ENCODE measurements at places on chromosomes 11 and 22.

- no peak for DNase-seq
Observed at GRCh38 chr11:11035331-11035730, 177.5 kb upstream of the ZBED5 start.

- no peak for DNase-seq
Observed at GRCh38 chr22:17963015-17963414, 61.3 kb downstream of the MICAL3 start.

DNA sequence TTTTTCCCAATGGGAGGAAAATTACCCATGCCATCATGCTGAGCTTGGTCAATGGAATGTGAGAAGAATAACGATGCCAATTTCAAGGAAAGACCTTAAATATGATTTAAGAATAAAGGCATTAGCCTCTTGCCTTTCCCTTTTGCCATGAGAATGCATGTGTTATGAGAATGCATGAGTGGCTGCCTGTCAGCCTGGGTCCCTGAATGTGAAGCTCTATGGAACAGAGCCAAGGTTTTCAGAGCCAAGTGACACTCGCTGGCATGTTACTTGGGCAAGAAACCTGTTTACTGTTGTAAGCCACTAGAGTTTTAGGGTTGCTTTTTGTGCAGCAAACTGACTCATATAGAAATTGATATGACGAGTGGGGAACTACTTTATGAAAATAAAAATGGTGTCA is 75.7 kb downstream of the JRKL start:
- DNase-seq, result no peak

DNA sequence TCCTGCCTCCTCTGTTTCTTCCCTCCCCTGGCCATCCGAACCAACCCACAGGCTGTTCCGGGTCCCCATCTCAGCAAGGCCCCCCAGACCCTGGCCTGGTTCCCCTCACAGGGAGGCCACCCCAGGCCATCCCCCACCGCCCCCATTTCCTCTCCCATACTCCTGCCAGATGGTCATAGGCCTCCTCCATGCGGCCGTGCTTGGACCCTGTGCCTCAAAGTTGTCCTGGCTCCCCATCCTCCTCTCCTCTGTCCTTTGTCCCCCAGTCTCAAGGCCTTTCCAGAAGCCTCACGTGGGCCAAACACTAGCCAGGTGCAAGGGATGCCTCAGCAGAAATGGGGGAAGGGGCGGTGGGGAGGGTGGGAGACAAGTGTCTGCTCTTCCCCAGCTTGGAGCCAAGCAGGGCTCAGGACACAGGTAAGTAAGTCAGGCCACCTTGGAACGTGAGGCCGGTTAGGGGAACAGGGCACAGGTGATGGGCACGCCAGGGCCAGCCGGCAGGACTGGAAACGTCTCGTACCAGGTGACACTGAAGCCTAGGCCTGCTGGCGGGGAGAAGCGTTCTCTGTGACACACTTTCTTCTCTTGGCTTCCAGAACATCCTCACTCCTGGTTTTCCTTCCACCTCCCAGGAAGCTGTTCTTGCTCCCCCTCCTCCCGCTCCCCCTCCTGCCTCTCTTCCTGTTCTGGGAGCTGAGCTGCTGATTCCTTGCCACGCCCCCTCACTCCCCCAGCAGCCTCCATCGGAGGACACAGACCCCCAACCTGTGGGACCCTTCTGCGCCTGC is 31.5 kb upstream of the SLC22A12 start:
- no peak for DNase-seq

GRCh38 chr22:38433871-38434270 is 21.1 kb downstream of the KCNJ4 start:
- DNase-seq, result no peak

- DNase-seq, result no peak
Observed at GRCh38 chr11:86204356-86204755, 40.2 kb upstream of the EED start.

DNA sequence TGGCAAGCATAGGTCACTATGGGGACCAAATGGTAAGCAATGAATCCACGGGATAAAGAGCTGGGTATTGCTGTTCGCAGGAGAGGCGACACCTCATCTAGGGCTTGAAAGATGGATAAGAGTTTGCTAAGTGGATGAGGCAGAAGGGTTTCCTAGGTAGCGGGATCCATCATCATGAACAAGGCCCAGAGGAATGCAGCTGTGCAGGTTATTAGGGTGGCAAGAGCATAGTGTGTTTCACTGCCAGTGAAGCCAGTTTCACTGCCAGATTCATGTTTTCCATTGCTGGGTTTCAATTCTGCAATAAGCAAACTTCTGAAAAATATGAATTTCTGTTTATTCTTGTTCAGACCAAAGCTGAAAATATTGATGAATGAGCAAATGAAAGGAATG is 27.2 kb downstream of the WEE1 start:
- no peak for DNase-seq

DNA sequence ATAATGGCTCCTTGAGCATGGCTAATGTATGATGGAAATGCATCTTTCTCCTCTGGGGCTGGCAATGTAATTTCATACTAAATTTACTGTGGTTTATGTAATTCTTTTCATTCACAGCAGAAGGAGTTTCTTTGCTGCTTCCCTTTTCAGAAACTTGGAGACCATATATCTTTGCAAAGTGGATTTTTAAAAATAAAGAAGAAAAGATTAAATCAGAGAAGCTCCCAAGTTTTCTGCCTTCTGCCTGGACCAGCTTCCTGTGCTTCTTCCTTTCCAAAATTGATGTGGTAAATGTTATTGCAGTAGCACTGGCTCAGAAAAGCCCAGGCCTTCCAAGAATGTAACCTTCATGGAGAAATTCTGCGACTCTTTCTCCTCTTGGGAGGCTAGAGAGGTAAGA is 300.1 kb upstream of the NCAM1 start:
- no peak for DNase-seq

DNA sequence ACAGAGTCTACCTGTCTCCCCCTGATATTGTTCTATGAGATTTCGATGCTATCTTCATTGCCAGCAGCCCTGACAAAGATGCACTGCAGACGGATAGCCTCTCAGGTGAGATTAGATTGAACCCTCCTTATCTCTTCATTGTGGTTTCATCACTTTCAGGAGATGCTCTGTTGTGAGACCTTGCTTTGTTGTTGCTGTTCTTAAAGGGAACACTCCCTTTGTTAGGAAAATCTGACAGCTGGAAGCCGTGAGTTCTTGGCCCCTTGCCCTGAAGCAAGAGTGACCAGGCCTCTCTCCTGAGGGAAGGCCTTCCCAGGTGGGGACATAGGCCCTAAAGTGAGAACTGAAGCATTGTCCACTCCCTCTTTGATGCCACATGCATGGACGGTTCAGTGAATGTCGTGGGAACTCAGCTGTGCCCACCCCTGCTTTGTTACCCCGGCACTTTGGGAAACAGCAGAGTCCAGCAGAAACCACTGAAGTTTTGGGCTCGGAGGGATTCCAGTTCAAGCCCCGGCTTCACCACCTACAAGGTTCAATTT is 976.1 kb downstream of the TBC1D22A start:
- DNase-seq, result no peak

GRCh38 chr11:58941838-58942237 is 2.5 kb downstream of the GLYATL1 start:
- no peak for DNase-seq

DNA sequence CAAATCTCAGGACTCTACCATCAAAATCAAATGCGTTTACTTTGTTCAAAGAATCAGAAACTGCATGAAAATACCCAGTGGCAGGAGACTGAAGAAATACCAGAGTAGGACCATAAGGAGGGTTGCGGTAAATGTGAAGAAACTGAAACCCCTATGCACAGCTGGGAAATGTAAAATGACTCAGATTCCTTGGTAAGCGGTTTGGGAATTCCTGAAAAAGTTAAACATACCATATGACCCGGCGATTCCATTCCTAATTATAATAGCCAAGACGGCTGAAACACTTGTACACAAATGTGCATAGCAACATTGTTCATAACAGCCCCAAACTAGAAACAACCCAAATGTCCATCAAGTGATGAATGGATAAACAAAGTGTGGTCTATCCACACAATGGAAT is 114.1 kb upstream of the GRAMD1B start:
- DNase-seq, result no peak

GRCh38 chr11:72040491-72041363 is 39.6 kb downstream of the NUMA1 start:
- DNase-seq, result peak; percentile 49

DNA sequence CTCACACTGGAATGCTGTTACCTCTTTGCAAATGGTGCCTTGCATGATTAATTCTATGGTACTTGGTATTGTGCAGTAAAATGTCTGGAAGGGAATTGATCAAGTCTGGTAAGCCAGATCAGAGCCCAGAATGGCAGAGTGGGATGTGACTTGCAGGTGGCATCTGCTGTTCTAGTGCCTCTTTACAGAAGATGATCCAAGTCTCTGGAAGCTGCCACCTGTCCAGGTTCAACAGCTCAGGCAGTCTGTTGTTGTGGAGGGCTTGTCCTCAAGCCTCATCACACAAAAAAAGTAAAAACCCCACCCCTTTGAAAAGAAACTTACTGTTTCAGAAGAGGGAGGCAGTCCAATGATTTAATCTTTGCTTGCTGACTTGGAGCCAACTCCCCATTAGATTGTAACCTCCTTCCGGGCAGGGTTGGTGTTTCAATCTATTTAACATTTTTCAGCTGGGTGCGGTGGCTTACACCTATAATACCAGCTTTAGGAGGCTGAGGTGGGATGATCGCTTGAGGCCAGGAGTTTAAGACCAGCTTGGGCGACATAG is 17.1 kb downstream of the ZNRF3 start:
- no peak for DNase-seq

GRCh38 chr11:8016440-8016839 is 29.3 kb downstream of the EIF3F start:
- DNase-seq, result no peak

DNA sequence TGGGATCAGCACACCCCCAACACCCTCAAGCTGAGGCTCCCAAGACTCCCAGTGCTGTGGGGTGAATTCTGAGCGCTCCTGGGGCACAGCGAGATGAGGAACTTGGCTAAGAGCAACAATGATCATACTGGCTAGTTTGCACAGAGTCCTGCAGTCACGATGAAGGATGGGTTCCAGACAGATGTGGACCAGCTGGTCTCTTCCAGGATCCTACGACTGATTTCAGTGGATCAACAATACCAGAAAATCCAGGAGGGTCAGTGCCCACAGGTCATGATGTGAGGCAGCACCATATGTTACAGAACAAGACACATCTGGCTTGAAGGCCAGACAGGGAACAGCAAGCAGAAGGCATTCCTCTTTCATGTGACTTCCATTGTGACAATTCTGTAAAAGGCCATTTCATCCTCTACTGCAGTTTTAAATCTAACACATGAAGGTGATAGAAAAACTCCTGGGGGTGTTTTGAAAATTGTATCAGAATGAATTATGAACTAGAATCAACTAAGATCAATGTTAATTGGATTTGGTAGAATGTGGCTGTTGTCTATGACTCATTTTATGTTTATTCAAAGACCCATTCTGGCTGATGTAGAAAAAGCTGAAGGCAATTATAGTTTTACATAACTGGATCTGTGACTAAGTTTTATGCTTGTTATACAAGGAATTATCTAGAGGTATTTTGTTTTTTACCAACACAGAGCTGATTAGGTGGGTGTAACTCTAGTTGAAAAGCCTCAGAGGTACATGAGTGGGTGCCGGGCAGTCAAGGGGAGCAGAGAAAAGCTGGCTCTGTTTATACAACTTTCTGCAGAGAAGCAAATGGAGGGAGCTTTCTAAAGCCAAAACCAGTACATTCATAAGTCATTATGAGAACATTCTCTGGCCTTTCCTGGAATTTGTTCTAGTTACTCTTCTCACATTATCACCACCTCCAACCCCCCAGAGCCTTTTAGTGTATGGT is 29.1 kb downstream of the OR52K1 start:
- DNase-seq, result no peak

- DNase-seq, result no peak
Observed at GRCh38 chr22:38014083-38014482, 29.7 kb upstream of the SOX10 start.

GRCh38 chr11:83895516-83895915 is 609.3 kb upstream of the CCDC90B start:
- DNase-seq, result no peak

DNA sequence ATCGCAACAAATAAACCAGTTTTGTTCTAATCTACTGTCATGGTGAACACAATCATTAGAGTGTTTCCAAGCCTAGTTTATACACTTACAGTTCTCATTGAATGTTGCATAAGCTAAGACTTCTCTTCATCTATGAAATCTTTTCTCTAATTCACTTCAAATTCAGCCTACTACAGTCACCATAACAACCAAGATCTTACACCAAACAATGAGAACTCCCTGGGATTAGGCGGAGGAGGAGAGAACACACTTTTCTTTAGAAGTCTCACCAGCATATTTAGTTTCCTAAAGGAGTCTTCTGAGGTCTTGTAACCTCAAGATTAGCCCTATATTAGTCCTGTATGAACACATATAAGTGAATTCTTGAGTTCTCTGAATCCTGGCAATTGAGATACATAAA is 1889.7 kb downstream of the LRRC4C start:
- no peak for DNase-seq

DNA sequence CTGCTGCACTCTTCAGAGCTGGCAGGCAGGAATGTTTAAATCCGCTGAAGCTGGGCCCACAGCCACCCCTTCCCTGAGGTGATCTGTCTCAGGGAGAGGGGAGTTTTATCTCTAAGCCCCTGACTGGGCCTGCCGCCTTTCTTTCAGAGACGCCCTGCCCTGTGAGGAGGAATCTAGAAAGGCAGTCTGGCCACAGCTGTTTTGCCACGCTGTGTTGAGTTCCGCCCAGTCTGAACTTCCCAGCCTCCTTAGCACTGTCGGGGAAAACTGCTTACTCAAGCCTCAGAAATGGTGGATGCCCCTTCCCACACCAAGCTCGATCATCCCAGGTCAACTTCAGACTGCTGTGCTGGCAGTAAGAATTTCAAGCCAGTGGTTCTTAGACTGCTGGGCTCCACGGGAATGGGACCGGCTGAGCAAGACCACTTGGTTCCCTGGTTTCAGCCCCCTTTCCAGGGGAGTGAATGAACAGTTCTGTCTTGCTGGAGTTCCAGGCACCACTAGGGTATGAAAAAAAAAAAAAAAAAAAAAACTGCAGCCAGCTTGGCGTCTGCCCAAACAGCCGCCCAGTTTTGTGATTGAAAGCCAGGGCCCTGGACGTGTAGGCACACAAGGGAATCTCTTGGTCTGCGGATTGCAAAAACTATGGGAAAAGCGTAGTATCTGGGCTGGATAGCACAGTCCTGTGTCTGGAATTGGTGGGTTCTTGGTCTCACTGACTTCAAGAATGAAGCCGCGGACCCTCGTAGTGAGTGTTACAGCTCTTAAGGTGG is 127.4 kb downstream of the SPON1 start:
- no peak for DNase-seq

Measured in stimulated activated CD8-positive, alpha-beta memory T cell treated with anti-CD3 and anti-CD28 coated beads, Interleukin-4, amount 100 ng/mL, for 1 hour (primary cell).